ENCODE measurements at places on chromosomes 7 and 10. TPM values are rescaled to one million over a fixed set of nuclear protein-coding genes. Genes with fewer than 3 reads are reported as not detected.

- DNase-seq: no peak
Measured at GRCh38 chr10:82277591-82277990, 402.6 kb downstream of the NRG3 start.

- DNase-seq: no peak
Measured at GRCh38 chr7:83695128-83695960, 46.4 kb upstream of the SEMA3E start.

DNA sequence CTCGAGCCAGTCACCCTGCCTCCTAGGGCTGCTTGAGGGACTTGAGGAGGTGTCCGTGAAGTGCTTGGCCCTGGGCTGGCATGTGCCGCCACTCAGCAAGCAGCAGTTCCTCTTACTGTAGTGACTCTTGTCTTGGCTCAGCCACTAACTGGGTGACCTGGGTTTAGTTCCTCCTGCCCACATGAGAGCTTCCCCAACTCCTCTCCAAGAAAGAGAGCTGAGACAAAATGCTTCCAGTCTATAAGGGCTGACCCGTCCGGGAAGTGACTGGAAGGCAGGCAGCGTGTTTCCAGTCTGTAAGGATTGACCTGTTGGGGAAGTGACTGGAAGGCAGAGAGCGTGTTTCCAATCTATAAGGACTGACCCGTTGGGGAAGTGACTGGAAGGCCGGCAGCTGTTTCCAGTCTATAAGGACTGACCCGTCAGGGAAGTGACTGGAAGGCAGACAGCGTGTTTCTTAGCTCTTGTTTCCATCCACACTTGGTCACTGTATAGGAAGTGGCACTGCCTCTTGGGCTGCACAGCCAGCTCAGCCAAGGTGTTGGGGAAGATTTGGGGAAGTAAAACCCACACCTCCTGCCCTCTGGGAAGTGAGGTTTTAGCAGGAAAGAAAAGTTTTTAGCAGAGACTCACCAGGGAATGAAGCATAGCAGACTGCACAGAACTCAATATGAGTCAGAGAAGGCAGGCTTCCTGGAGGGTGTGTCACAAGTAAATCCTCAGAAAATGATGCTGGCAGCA, 53.3 kb upstream of the PPIF start:
- DNase-seq: no peak

- DNase-seq: no peak
Measured at GRCh38 chr7:139457153-139457946, 26.1 kb downstream of the KLRG2 start.

The GBF1 gene
- total RNA-seq: 28.1 TPM

The HOGA1 gene
- total RNA-seq: 6.6 TPM

The AGBL3 gene
- 1.6 TPM for total RNA-seq

The CTAGE15 gene
- not detected for total RNA-seq

The LCOR gene
- 23.5 TPM for total RNA-seq

All from omental fat pad (tissue), 4 donors.